ENCODE measurements at places on chromosomes 2 and 18. TPM values are rescaled to one million over a fixed set of nuclear protein-coding genes. Genes with fewer than 3 reads are reported as not detected.

DNA sequence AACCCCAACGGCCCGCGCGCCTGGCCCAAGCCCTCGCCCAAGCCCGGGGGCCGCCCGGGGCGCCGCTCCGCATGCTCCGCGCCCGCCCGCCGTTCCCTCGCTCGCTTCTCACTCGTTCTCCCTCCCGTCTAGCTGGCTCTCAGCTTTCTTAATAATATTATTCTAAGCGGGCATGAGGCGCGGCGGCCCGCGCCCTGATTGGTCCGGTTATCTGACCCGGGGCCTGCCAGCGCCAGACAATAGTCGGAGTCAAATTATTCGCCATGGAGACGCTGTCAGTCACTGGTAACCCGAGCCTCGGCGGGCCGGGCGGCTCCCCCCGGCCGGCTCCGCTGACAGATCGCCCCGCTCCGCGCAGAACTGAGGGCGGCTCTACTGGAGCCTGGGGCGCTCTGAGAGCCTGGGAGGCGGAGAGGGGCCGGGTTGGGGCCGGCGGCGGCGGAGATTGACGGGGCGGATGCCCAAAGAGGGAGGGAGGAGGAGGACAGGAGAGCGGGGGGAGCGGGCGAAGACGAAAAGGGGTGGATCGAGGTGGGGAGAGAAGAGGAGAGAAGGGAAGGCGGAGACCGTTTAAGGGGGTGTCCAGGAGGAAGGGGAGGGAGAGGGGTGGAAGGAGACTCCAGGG lies at the start of gene SIX2:
TSS of gene SIX2 (minus strand) at position 150 of the 625 bp plus-strand sequence. CDS start 342 bp downstream, outside the sequence.
- H3K27me3 ChIP-seq: peaks cover 93% of the 10 kb centered on the region
- 0 out of 2 replicates have a peak, but pooled peaks cover 2% of the 10 kb centered on the region for H3K36me3 ChIP-seq
- no peak within 1 kb of the TSS for H3K27ac ChIP-seq
- H3K4me1 ChIP-seq: peaks cover 44% of the 10 kb centered on the region
- DNase-seq: peak; percentile 97

- H3K4me3 ChIP-seq: no peak overlapping the region
- no peak for DNase-seq
- H3K27ac ChIP-seq: peak overlapping the region; percentile 49
- peaks cover 30% of the 10 kb centered on the region for H3K27me3 ChIP-seq
Observed at GRCh38 chr2:120371969-120372625, 26.2 kb downstream of the INHBB start.

The CERKL gene
- total RNA-seq: not detected

The BMP10 gene
- not detected for total RNA-seq
